Left ventricle myocardium inferior (tissue), 1 donor: ENCODE measurements at places on chromosomes 5 and 9. TPM values are rescaled to one million over a fixed set of nuclear protein-coding genes. Genes with fewer than 3 reads are reported as not detected.

DNA sequence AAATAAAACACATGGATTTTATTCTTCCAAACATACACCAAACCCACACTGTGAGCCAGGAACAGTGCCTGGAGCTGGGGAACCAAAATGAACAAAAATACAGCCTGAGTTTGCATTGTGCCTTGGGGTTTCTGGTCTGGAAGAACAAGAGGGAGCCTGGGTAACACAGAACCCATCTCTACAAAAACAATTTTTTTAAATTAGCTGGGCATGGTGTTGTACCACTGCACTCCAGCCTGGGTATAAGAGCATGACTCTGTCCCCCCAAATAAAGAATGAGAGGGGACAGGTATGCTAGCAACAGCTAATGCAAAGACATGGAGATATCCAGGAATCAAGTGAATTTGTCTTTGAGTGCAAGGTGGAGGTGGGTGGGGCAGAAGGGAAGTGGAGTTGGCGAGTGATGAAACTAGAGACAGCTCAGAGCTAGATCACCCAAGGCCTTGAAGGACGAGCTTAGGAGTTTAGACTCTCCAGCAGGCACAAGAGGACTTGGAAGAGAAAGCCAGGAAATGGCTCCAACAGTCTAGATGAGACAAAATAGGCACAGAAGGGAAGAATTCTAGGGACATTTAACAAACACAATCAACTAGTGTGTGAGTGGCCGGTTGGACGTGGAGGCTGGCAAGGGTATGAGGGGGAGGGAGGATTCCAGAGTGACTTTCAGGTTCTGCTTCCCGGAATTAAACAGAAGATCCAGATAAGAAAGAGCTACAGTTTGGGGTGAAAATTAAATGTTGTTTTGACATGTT is 47.4 kb downstream of the FNBP1 start:
- DNase-seq = no peak

DNA sequence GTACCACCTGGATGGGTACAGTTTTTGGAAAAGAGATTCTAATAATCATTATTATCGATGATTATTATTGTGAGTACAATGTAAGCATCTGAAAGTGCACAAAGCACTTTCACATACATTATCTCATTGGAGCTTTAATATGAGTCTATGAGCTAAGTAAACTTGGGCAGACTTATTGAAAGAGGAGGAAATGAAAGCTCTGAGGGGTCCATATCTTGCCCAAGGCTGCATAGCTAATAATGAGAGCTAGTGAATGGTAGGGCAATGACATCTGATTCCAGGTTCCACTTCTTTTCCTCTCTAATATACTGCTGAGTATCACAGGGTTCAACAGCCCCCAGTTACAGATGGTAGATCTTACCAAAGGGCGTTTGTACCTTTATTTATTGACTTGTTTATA is 26.1 kb downstream of the TIMD4 start:
- no peak for DNase-seq

DNA sequence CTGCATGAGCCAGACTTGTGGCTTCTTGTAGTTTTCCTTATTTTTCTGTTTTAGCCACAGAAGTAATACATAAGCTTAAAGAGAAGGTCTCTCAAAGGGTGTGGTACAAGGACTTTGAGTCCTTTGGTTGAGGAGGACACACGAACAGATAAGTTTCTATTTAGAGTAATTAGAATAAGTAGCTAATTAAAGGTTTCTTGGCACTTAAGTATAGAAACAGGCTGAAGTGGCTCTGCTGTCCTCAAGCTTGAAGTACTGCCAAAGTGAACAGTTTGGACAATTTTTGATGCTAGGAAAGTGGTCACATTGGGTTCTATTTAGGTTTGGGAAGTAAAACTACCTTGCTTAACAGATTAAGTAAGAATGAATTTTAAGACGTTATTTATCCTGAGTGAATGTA is 278.3 kb upstream of the MPDZ start:
- DNase-seq = no peak

DNA sequence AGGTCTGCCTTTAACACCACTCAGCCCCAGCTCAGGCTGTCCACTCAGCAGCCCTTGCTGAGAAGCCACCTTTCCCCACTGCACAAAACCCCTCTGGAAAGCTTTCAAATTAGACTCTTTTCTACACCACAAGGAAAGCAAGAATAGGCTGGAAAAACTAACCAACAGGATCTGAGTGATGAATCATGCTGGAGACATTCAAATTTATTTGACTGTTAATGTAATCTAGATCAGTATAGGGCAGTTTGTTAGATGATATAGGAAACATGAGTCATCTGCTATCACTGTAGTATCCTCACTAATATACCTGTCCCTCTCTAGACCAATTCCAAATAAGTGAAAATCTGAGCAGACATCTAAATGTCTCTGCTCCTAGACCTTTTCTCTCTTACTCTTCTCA is 127.8 kb upstream of the PAM start:
- no peak for DNase-seq

- peak; percentile 8 for DNase-seq
These were observed 25.2 kb downstream of the NKD2 start for GRCh38 chr5:1033606-1034420.

- no peak for DNase-seq
These were observed 37.5 kb downstream of the SPOCK1 start for GRCh38 chr5:137461391-137462264.

DNA sequence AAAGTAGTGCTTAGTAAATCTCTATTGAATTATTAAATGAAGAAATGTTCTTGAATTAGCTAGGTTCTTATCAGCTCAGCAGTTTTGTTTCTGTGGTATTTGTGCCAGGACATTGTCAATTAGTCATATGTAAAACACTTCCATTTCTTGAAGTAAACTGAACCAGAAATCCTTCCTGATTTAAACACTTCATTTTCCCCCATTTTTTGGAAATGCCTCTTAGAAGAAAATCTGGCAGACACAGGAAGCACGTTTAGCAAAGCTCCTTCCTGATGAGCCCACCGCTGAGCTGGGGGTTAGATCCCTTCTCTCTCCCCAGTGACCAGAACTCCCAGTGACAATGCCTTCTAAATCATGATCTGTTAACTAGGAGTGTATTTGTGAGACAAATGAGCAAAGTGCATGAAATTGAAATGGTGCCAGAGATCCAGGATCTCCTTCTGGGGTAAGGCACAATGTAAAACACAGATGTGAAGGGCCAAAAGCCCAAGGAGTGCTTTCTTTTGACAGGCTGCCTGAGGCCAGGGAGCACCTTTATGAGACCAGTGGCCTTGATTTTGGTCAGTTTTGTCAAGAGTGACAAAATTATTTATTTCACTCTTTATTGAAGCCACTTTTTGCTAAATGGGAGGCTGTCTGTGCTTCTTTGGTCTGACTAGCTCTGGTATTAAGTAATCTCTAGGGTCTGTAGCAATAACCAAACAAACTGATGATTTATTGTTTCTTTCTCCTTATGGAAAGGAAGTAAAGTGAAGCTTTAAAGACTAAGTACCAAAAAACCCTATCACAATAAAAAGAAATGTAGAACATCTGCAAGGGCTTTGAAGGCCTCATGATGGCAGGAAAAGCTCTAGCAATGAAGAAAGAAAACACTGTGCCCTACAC is 25.5 kb upstream of the RUSC2 start:
- DNase-seq = no peak

DNA sequence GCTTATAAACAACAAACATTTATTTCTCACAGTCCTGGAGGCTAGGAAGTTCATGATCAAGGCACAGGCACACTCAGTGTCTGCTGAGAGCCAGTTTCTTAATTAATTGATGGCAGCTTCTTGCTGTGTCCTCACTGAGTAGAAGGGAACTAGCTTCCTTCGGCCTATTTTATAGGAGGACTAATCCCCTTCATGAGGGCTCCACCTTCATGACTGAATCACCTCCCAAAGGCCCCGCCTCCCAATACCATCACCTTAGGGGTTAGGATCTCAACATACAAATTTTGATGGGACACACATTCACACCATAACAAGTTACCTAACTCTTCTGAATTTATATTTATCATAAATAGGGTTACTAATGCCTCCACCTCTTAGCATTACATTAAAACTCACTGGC is 129.8 kb downstream of the GNAQ start:
- no peak for DNase-seq

DNA sequence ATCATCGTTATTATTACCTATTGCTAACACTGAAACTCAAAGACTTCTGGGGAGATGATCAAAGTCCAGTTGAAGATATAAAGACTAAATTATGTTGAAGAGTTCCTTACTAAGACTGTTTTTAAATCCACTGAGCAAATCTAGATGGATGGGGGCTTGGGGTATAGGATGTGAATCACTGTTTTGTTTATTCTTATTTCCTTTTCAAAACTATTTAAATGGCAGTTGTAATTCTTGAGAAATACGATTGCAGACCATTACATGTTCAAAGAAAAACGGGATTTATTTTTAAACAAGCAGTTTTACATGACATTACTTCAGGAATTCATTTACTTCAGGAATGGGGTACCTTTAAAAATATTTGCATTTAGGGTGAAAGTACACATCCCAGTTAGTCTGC is 4.3 kb downstream of the RASGRF2 start:
- no peak for DNase-seq

DNA sequence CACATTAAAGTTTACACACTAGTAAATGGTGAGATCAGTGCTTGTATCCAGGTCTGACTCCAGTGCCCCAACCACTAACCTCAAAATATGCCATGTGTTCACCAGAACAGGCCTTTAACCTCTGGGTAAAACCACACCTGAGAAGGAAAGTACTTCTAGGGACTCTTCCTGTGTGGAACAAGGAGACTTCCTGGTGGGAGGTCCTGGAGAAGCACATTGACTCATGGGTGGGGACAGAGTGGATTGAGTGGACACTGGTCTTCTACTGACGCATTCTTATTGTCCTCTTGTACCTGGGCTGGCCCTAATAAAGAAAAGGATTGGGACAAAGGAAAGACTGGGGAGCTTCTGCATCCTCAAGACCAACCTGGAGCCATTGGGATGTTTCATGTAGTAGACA is 43.4 kb downstream of the ANGPTL2 start:
- no peak for DNase-seq

DNA sequence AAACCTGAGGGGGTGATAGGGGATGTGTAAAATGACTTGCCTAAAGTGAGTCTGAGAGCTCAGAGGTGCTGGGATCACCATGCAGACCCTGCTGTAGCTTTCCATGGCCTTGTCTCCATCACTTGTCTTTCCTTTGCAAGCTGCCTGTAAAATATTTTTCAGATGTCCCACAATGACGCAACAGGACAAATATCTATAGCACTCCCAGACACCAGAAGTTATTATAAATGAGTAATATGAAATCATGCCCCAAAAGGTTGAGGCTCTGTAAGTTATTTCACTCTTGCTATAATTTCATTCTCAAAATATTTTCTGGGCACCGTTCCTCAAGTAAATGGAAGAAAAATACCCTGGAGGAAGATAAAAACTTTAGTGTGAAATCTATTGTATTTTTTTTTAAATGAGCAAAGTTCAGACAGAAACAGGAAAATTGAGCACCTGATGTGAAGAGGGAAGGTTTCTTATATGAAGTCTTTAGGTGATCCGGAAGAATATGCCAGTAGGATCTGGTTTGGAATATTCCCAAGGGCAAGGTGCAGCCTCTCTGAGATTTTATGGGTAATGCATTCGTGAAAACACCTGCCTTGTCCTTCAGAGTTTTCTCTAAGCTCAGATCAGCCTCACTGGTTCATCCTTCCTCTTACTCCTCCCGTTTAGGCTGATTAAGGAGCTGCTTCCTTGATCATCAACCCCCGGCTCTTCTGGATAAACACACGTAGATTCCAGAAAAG is 138.3 kb upstream of the DMAC1 start:
- DNase-seq = no peak

GRCh38 chr5:104778-105296 is 12.9 kb downstream of the PLEKHG4B start:
- no peak for DNase-seq

GRCh38 chr5:14144586-14145434 is 1.7 kb downstream of the TRIO start:
- DNase-seq = peak; percentile 64

DNA sequence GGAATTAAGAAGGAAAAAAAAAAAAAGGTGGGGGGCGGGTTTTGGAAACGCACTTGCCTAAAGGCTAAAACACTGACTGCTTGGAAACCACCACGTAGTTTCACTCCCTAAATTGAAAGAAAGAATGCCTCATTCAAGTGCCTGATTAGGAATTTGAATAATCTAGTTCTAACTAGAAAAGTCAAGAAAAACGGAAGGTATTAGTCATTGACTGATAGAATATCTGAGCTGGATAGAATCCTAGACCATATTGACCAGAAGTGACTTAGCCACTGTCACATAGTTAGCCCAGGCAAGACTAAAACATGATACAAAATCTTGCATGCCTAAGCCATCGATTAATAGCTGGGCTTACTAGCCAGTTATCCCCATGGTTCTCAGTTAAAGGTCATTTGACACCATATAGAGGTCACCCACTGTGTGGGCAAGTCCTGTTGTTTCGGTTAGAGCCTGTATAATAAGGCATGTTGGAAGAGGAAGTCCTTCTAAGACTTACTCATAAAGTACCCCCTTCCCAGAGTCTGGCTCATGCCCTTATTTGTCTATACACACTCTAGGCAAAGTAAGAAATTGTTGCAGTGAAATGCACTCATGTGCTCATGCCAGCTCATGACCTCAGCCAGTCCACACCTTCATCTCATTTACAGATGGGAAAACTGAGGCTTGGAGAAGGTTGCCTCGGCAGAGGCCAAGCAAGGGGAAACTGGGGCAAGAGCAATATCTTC is 40.2 kb downstream of the SH3RF2 start:
- no peak for DNase-seq

DNA sequence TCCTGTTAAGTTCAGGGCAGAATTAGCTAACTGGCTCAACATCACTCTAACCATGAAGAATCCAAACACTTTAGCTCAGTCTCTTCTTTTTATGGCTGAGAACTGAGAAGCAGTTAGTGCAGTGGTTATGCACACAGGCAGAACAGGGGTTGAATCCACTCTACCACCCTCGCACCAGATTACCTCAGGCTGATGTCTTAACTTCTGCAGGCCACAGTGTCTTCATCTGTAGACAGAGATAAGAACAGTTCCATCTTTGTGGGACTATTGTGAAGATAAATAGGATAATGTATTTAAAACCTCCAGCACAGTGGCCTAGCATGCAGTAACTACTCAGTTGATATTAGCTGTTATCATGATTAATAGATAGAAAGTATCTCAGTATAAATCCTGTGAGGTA is 54.8 kb downstream of the FAM114A2 start:
- no peak for DNase-seq

- DNase-seq = no peak
These were observed 101.9 kb downstream of the MTRR start for GRCh38 chr5:7970816-7971215.

DNA sequence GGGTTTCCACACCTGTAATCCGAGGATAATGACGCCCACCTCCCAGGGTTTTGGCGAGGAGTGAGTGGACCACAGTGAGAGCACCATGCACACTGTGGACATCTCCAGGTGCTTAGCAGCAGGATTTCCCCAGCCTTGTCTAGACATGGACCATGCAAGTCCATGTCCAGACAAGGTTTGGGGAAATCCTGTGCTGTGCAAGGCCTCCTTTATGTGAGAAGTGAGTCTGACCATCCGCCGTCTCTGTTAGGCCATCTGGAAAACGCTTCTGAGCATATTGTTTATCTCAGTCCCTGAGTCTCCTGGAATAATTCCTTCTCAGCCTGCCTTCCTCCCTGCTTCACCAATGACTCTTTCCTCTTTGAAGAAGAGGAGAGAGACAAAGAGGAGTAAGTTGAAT is 26.2 kb upstream of the TNFAIP8 start:
- no peak for DNase-seq

The PHF24 gene
- 0.11 TPM for total RNA-seq

The IL3 gene
- total RNA-seq = not detected

The RNF183 gene
- not detected for total RNA-seq

The SLC34A3 gene
- total RNA-seq = not detected

The IL13 gene
- not detected for total RNA-seq
